ENCODE measurements at places on chromosomes 2 and 18.
A peak's percentile ranks its signal among the peaks of the same experiment; 100 is the strongest.

GRCh38 chr2:176583607-176584006 is 314.4 kb downstream of the MTX2 start:
- no peak for DNase-seq

- DNase-seq, result no peak
These were observed 12.8 kb upstream of the MYO3B start for GRCh38 chr2:170165129-170165528.

GRCh38 chr2:180905002-180905401 is 75.4 kb upstream of the UBE2E3 start:
- no peak for DNase-seq

GRCh38 chr2:181085734-181086133 is 105.3 kb downstream of the UBE2E3 start:
- no peak for DNase-seq

DNA sequence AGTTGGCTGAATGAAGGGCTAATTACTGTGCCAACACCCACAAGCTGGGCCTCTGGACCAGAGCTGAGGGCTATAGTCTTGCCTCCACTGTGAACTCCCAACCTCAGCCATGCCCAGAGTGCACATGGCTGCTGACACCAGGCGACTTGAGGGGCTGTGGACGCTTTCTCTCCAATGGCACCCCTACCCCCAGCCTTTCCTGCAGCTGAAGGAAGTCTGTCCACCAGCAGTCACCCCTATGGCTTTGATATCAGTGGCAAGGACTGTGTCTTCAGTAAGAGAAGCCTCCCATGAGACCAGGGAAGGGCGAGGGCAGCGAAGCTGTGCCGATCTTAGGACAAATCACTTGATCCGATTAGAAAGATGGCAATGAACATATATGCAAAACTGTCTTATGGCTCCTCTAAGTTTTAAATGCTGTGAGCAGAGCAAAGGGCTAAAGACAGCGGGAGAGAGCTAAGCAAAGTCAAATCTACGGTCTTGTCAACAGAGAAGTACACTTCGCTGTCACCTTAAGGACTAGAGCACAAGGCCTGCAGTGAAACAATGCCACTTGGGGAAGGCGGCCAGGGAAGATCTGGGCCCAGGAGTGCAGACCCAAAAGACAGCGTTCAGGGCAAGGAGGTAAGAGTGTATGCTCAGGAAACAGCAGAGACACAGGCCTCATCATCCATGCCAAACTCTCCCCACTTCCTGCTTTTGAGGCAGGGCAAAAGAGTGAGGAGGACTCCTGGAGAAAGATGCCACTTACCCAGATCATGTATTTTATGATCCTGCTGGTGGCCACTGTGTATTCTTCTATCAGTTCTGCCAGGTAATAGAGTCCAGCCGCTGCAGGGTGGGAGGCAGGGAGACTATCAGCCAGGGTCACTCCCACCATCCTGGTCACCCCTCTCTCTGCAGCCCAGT is 1.5 kb downstream of the TEX261 start:
- no peak for DNase-seq

GRCh38 chr2:216426166-216426777 is 14.0 kb downstream of the SMARCAL1 start:
- DNase-seq, result peak; percentile 74

GRCh38 chr2:86238354-86238753 is 39.1 kb downstream of the MRPL35 start:
- DNase-seq, result no peak

- DNase-seq, result no peak
These were observed 4.4 kb downstream of the LYPD1 start for GRCh38 chr2:132665401-132666140.

DNA sequence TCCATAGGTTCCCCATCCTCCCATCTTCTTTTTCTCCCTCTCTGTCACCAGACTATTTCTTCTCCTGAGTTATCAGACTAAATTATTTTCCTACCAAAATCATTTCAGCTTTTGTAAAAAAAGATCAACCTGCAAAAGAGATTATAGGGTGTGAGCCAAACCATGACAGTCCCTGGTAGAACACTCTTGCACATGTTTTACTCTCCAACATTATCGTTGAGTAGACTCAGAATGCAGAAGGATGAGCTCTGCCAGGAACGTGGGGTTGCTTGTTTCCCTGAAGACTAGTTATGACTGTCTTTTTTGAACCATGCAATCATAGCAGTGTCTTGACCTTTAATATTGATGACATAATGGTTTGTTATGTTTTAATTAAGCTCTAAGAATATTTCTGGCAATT is 360.1 kb upstream of the VWC2L start:
- no peak for DNase-seq

DNA sequence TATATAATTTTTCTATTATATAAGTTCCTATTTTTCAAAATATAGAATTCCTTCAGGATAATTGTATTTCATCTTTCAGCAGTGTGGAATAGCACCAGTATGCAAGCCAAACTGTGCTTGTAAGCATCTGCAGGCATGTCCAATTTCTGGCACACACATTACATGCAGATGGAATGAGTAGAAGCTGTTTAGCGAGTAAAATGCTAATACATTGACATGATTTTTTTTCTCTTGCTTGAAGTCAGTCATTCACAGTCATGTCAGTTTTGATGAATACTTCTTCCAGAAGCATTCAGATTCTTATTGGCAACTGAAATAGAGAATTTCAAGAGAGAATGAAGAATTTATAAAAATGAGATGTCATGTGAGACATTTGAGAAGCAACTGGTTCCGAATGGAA is 109.4 kb downstream of the CERS6 start:
- no peak for DNase-seq

DNA sequence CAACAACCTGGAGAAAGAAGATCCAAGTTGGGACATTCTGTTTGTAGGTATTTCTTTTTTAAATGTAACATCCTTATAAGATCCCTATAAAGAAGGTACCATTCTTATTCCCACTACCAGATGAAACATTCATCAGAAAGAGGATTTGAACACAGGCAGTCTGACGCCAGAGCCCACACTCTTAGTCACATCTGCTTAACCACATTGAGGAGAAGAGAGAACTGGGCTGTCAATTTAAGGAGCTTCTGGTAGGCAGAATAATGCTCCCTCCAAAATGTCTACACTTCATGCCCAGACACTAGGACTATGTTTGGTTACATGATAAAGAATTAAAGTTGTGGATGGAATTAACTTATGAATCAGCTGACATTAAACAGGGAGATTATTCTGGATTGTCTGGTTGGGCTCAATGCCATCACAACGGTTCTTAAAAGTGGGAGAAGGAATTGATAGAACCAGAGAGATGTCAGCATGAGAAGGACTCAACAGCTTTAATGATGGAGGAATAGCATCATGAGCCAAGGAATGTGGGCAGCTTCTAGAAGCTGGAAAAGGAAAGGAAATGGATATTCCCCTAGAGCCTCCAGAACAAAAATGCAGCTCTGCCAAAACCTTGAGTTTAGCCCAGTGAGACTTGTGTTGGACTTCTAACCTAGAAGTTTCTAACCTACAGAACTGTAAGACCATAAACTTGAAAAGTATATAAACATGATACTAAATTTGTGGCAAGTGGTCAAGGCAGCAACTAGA is 82.2 kb downstream of the KLF7 start:
- no peak for DNase-seq

GRCh38 chr2:85240055-85240454 is 87.7 kb downstream of the TGOLN2 start:
- no peak for DNase-seq

GRCh38 chr2:157168501-157168900 is 89.0 kb upstream of the GALNT5 start:
- DNase-seq, result no peak

GRCh38 chr2:74526649-74527230 is 709 bp upstream of the DQX1 start:
- DNase-seq, result no peak
